ENCODE measurements at places on chromosomes 6 and 20.

DNA sequence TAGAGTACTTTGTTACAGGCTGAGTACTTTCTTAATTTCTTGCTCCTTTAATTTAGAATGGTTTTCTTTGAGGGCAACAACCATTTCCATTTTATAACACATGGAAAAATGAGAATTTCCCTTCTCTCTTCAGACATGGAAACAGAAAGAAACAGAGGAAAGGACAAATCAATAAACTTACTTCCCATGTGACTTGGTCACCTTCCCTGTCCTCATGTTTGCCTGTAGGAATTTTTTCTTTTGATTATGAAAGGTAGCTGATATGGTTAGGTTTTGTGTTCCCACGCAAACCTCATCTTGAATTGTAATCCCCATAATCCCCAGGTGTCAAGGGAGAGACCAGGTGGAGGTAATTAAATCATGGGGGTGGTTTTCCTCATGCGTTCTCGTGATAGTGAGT is 169.7 kb downstream of the PHF3 start:
- DNase-seq: no peak

GRCh38 chr20:45991616-45992015 is 17.1 kb upstream of the MMP9 start:
- DNase-seq: no peak

DNA sequence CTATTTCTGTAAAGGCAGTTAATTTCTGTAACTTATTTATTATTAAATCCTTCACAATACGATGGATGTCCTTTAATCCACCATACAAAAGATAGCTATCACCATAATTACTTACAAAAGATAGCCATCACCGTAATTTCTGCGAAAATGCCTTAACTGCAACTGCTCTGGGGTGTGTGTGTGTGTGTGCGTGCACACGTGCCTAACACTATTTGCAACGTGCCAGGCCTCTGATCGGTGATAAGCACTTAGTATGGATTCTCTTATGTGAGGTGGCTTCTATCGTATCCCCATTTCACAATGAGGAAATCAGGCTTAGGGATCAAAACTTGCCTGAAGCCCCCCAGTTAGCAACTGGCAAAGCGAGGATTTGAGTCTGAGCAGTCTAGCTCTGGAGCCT is 67.1 kb upstream of the RBM24 start:
- no peak for DNase-seq

DNA sequence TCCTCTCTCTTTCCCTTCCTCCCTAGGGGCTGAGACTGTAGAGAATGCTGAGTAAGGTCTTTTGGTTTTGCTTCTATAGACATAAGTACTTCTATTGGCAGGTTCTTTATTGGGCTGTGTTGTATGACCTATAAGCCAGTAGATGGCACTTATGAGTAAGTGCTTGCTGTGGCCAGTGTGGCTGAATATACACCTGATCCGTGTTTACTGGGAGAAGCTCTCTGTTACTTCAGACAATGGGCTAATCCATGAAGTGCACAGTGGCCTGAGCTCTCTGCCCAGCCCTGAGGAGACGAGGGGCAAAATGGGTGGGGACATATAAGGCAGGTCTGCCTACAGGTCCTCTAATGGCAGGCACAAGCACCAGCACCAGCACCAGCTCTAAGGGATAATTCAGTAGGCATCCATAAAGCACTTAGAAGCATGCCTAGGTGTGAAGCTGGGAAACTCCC is 610.3 kb downstream of the RNF144B start:
- peak; percentile 45 for DNase-seq

GRCh38 chr6:15551798-15552197 is 111.0 kb downstream of the DTNBP1 start:
- no peak for DNase-seq

- no peak for DNase-seq
These were observed 7.8 kb upstream of the CCR6 start for GRCh38 chr6:167115054-167115453.

DNA sequence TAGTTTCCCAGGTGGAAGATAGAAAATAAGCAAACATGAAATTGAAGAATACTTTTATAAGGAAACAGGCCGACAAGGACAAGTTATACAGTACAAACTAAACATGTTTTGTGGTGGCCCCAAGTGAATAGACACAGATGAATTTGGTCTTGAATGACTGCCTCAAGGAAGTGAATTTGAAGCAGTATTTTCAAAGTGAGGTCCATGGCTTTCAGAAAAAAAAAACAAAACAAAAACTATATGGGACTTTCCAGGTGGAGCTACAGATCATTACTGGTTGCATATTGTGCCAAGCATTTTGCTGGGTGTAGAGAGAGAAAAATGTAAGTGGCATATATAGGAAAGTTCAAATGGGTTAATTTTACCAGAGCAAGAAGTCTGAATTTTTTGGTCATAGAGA is 68.8 kb downstream of the CYB5R4 start:
- DNase-seq: no peak

DNA sequence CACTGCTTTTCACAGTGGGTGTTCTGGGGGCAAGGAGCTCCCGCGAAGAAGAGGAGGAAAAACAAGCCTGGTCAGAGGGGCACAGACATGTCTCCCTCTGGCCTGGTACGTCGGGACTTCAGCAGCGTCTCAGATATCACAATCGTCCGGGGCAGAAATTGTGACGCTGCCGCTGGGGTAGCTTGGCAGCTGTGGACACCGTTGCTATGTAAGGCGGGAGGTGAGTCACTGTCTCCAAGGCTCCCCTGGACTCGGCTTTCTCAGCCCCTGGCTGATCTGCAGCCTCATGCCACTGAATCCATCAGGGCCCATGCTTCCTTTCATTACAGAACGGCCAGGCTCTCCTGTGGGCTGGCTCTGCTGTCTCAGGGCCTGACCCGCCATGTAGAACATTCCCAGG is 98.7 kb downstream of the SULF2 start:
- peak; percentile 81 for DNase-seq

- DNase-seq: no peak
These were observed 86.7 kb upstream of the BACH2 start for GRCh38 chr6:90383196-90383822.

- no peak for DNase-seq
These were observed 23.7 kb downstream of the RANBP9 start for GRCh38 chr6:13687917-13688351.
